Dermis blood vessel endothelial cell (primary cell): ENCODE measurements at places on chromosomes 6 and 20.

- DNase-seq: no peak
These were observed 20.4 kb upstream of the MCM3 start for GRCh38 chr6:52304983-52305390.

DNA sequence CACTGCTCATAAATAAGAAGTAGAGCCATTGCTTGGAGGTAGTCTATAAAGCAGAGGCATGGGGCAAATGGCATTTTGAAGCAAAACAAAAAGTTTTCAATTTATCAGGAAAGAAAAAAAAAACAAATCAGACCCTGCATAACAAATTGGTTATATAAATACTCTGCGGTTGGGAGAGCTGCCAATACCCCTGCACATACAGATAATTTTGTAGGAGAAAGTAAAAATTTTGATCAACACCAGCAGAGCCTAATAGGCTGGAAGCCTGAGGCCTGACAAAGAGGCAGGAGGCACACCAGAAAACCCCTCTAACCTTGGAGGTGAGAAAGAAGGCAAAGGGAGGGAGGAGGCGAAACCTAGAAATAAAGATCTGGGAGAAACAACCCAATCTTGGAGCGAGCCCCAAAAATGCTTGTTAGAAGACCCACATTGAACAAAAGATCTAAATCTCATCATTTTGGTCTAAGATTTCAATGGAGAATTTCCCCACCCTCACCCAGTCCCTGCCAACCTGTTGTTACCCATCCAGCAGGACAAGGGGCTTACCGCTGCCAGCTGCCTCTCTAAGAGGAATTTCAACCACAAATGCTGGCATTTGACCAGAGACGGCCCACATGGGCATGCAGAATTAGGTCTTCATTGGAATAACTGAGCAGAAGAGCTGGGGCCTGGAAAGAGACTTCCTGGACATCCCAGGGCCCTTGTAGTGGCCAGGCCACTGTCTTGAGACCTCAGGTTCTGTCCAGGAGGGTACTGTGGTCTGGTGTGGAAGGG is 28.4 kb downstream of the FOXA2 start:
- DNase-seq: no peak

- DNase-seq: no peak
These were observed 668.2 kb downstream of the DHX35 start for GRCh38 chr20:39630215-39630908.

- DNase-seq: peak; percentile 74
These were observed 19.7 kb downstream of the HLA-DOB start for GRCh38 chr6:32796848-32797776.

DNA sequence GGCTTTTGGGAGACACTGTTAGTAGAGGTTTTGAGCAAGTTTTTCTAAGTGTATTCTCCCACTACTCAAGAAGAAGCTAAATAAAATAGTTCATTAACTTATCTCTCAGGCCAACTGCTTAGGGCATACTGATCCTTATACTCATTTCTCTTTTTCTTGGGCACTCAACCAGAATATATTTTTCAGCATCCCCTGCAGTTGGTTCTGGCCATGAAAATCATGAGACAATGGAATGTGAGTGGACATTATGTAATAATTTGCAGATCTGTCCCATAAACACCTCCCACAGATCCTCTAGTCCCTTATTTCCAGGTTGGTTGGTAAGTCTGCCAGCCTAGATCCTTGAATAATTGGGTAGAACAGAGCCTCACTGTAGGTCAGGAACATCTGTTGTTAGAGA is 136.7 kb downstream of the AIG1 start:
- DNase-seq: no peak

- DNase-seq: no peak
These were observed 553.3 kb downstream of the C6orf118 start for GRCh38 chr6:164756142-164756541.

- no peak for DNase-seq
These were observed 1.3 kb upstream of the SIRPA start for GRCh38 chr20:1893721-1894470.
